H1 (cell line): ENCODE measurements at places on chromosomes 6 and 20. TPM values are rescaled to one million over a fixed set of nuclear protein-coding genes. Genes with fewer than 3 reads are reported as not detected.

PPP1R16B gene
- polyA plus RNA-seq: 2.6 and 3.8 TPM in 2 replicates

TOMM34 gene
- polyA plus RNA-seq: 30.0 and 35.1 TPM in 2 replicates

SNAP25 gene
- 0.30 and 0.51 TPM in 2 replicates for polyA plus RNA-seq

C20orf141 gene
- not detected in 2 replicates for polyA plus RNA-seq

RANBP9 gene
- 8.0 and 13.0 TPM in 2 replicates for polyA plus RNA-seq

HSPA1L gene
- polyA plus RNA-seq: 0.78 and 1.00 TPM in 2 replicates

DOK5 gene
- 7.8 and 8.9 TPM in 2 replicates for polyA plus RNA-seq

TAGAP gene
- not detected in 2 replicates for polyA plus RNA-seq

OR2H1 gene
- not detected in 2 replicates for polyA plus RNA-seq

CGA gene
- polyA plus RNA-seq: not detected in 2 replicates

GTSF1L gene
- polyA plus RNA-seq: not detected in 2 replicates

FERMT1 gene
- 4.2 and 4.5 TPM in 2 replicates for polyA plus RNA-seq

GGTLC1 gene
- not detected in 2 replicates for polyA plus RNA-seq

TPX2 gene
- 36.5 and 43.6 TPM in 2 replicates for polyA plus RNA-seq

SLC13A3 gene
- polyA plus RNA-seq: 12.6 and 15.4 TPM in 2 replicates

OPRL1 gene
- polyA plus RNA-seq: 0.98 and 2.0 TPM in 2 replicates

DEFB114 gene
- not detected in 2 replicates for polyA plus RNA-seq

SRSF12 gene
- 1.8 and 2.6 TPM in 2 replicates for polyA plus RNA-seq

ROS1 gene
- not detected in 2 replicates for polyA plus RNA-seq

RSPO3 gene
- 0.02 TPM in 1 of 2 replicates, not detected in the other for polyA plus RNA-seq

OR2B6 gene
- 0.26 and 0.46 TPM in 2 replicates for polyA plus RNA-seq

CCN2 gene
- 25.0 and 47.5 TPM in 2 replicates for polyA plus RNA-seq

FAM217A gene
- polyA plus RNA-seq: 0.03 TPM in 1 of 2 replicates, not detected in the other

FOXA2 gene
- polyA plus RNA-seq: 0.09 TPM in 1 of 2 replicates, not detected in the other

CLPSL2 gene
- polyA plus RNA-seq: 3.2 and 3.4 TPM in 2 replicates

NRN1 gene
- polyA plus RNA-seq: 0.06 and 0.11 TPM in 2 replicates

DYNLT2 gene
- polyA plus RNA-seq: 0.48 and 0.74 TPM in 2 replicates

BFSP1 gene
- 1.5 and 1.8 TPM in 2 replicates for polyA plus RNA-seq

UBE2C gene
- 312 and 326 TPM in 2 replicates for polyA plus RNA-seq

VWA7 gene
- polyA plus RNA-seq: 0.82 and 1.1 TPM in 2 replicates
